ENCODE measurements at places on chromosomes 1 and 21. TPM values are rescaled to one million over a fixed set of nuclear protein-coding genes. Genes with fewer than 3 reads are reported as not detected.
A peak's percentile ranks its signal among the peaks of the same experiment; 100 is the strongest.

DNA sequence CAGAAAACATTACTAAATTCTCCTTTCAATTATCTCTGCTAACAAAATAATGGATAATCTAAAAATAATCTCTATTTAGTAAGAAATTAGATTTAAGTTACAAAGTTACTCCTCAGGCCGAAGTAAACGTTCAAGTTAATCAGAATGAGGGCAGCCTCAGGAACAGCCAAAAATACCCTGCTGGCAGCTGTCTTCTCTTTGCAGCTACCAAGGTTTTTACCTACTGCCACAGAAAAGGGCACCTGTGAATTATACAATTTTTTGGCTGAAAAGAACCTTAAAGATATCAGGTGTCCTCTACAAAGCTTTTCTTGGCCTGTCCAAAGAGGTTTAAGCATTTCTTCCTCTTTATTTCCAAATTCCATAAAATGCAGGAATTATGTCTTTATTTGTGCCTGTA lies 84.4 kb downstream of the AKT3 start:
- DNase-seq: no peak

The CCDC27 gene
- not detected for total RNA-seq

DNA sequence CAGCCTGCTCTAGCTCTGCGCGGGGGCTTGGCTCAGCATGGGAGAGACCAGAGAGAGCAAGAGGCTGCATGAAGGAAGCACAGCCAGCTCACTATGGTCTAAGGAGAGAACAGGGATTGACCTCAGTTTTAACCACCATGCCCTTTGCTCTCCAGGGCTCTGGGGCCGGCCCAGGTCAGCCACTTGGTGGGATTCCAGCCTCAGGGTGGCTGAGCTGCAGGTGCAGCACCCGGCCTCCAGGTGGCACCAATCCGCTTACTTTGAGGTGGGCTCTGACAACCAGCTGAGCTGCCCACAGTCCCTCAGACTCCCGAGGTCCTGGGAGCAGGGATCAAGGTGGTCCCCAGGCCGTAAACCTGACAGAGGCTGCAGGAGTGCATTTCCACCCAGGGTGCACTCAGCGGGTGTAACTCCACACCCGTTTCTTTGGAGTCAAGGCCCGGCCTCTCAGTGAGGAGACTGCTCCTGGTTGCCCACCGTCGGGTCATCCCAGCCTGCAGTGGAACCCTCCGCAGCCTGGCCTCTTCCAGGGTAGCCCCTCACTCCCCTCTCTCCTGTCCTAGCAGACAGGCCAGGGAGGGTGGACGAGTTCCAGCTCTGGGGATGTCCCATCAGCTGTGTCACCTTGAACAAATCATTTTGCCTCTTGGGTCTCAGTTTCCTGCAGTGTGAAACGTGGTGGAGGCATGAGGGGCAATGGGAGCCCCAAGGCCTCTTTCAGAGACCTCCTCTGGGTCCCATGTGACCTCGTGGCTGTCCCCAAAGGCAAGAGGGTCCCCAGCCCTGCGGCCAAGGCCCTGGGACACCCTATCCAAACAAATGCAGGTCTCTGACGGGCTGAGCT lies 607 bp upstream of the LGR6 start:
- DNase-seq: peak; percentile 57

GRCh38 chr1:193014400-193014799 lies 44.8 kb downstream of the UCHL5 start:
- no peak for DNase-seq

- no peak for DNase-seq
Measured at GRCh38 chr1:205217418-205217817, 5.9 kb upstream of the DSTYK start.

GRCh38 chr21:45834821-45835293 lies 146.7 kb upstream of the COL6A1 start:
- DNase-seq: no peak

DNA sequence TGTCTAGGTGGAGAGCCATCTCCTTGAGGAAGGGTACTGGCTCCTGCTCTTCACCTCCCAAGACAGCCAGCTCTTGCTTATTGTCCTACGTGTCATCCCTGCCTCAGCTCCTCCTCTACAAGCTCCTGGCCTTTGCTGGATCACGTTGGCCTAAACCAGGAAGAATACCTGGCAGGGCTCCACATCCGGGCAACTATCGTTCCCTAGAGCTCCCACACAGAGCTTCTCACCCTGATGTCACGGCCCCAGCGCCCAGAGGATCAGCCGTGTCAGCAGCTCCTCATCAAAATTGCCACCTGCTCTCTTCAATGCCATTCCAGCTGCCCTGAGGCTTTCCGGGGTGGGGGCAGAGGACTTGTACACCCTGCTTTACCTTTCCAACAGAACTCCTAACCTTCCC lies 1.9 kb upstream of the TPM3 start:
- no peak for DNase-seq

DNA sequence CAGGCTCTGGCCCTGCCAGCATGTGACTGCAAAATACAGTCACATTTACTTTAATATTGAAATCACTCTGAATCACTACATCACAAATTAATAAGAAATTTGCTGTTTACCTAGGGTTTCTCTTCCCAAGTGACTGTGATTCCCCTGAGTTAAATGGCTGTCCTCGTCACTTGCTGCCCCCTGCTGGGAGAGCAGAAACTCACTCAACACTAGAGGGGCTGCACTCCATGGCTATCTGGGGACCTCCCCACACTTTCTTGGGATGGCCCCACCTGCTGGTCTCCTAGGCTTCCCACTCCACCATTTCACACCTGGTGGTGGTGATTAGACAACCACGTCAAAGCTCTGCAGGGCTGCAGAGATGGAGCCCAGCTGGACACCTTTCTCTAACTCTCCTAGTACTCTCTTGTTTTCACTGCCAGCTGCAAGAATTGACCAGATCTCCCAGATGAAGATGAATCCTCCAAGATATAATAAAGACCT lies 63.4 kb downstream of the CD2 start:
- peak; percentile 33 for DNase-seq

DNA sequence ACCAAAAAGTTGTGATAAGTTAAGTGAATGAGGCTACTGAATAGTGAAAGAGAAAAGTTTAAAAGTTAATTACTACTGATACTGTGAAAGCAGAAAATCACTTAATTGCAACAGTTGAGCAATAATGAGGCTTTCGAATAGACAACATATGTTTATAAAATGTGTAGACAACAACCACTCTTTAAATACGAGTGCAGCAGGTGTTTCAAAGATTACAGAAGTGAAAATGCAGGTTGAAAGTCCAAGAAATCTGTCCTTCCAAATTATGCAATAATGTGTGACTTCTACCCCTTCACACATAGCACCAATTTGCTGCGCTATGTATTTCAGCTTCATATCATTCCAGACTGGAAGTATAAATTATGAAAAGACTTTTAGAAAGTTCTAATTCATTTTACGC lies 213.0 kb downstream of the COL24A1 start:
- DNase-seq: no peak

The PCBP3 gene
- total RNA-seq: not detected

GRCh38 chr1:914891-915280 lies 8.8 kb upstream of the SAMD11 start:
- no peak for DNase-seq

DNA sequence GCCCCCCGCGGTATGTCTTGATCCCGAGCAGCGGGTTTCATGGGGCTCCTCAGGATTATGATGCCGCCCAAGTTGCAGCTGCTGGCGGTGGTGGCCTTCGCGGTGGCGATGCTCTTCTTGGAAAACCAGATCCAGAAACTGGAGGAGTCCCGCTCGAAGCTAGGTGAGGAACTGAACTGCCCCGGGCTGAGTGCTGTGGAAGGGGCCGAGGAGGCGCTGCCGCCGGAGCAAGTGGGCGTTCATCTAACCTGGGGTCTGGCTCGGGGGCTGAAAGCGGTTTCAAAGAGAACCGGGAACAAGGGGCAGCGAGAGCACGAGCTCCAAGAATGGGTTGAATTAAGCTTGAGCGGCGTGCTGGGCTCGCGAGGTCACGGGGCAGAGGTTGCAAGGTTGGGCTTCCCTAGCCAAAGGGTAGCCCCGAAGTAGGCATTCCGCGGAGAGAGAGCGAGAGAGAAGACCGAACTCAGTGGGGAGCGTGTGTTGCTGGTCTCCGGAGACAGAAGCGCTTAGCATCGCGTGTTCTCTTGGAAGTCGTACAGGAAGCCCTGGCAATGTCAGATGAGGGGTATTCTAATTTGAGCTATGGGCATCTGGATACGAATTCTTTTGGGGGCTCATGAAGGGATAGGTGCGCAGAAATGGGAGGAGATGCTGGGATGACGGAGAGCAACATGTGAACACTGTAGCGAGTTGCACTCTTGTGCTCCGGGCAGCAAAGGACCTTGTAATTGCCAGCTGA lies 732 bp downstream of the HS2ST1 start:
- DNase-seq: peak; percentile 48

- DNase-seq: no peak
Measured at GRCh38 chr1:70809069-70809468, 238.5 kb downstream of the PTGER3 start.

- DNase-seq: no peak
Measured at GRCh38 chr1:224510880-224511645, 76.5 kb upstream of the WDR26 start.

GRCh38 chr1:232486006-232486405 lies 143.9 kb downstream of the SIPA1L2 start:
- DNase-seq: no peak

- no peak for DNase-seq
Measured at GRCh38 chr1:211643324-211644212, 31.9 kb downstream of the NEK2 start.

The CCDC190 gene
- total RNA-seq: not detected

GRCh38 chr1:168613691-168614231 lies 37.4 kb downstream of the XCL1 start:
- no peak for DNase-seq

- no peak for DNase-seq
Measured at GRCh38 chr1:94741510-94741909, 78.6 kb upstream of the SLC44A3 start.

DNA sequence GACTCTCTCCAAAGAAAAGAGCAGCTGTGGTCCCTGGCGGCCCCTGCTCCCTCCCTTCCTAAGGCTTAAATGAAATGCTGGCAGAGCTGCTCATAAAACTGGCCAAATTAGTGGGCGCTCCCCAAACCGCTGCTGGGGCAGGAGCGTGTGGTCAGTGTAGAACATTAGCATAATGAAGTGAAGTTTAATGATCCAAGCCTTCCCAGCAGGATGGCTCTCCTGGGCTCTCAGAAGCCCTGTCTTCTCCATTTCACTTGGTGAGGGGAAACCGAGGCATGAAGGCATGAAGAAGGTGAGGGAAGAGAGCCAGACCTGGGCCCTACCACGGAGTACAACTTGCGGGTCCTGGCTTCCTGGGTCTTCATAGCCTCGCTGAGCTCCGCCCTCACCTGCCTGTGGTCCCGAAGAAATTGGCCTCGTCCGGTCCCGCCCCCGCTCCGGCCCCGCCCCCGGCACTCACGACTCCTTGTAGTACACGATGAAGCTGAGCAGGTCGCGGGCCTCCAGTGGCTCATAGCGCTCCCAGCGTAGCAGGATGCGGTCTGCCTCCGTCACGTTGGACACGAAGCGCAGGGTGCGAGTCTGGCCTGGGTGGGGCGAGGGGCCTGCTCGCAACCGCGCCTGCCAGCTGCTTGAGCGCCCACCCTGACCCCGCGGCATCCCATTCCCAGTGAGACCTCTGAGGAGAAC lies 10.3 kb downstream of the INSRR start:
- no peak for DNase-seq

- DNase-seq: no peak
Measured at GRCh38 chr1:91006113-91006908, 15.5 kb downstream of the ZNF644 start.

The TRIM58 gene
- 0.49 TPM for total RNA-seq

- no peak for DNase-seq
Measured at GRCh38 chr1:183996396-183996795, 41.1 kb downstream of the COLGALT2 start.
